ENCODE measurements at places on chromosomes 11 and 22. TPM values are rescaled to one million over a fixed set of nuclear protein-coding genes. Genes with fewer than 3 reads are reported as not detected.

NECTIN1 gene
- total RNA-seq = 12.4 TPM

MAFF gene
- total RNA-seq = 66.6 TPM

MEI1 gene
- total RNA-seq = 4.3 TPM

ARL14EP gene
- total RNA-seq = 24.2 TPM

TRIM22 gene
- total RNA-seq = 115 TPM

KIRREL3 gene
- not detected for total RNA-seq

SERHL2 gene
- total RNA-seq = 1.3 TPM

SYT13 gene
- total RNA-seq = not detected

SLC7A4 gene
- total RNA-seq = not detected

RPS13 gene
- total RNA-seq = 1,433 TPM

KCNJ5 gene
- total RNA-seq = not detected

RFPL2 gene
- not detected for total RNA-seq

GNAZ gene
- 3.6 TPM for total RNA-seq

HOATZ gene
- not detected for total RNA-seq

AP1B1 gene
- 126 TPM for total RNA-seq

CCDC188 gene
- total RNA-seq = 6.9 TPM

SMC1B gene
- not detected for total RNA-seq

C11orf52 gene
- not detected for total RNA-seq

SLC5A12 gene
- total RNA-seq = not detected

KDELR3 gene
- total RNA-seq = 46.8 TPM

OR52H1 gene
- total RNA-seq = not detected

CCDC89 gene
- not detected for total RNA-seq

DSCAML1 gene
- not detected for total RNA-seq

RAC2 gene
- total RNA-seq = 61.7 TPM

MS4A7 gene
- not detected for total RNA-seq

PHETA2 gene
- total RNA-seq = 11.2 TPM

OR52K1 gene
- total RNA-seq = not detected

OR52E4 gene
- total RNA-seq = not detected

EMID1 gene
- total RNA-seq = not detected

P4HA3 gene
- 11.8 TPM for total RNA-seq

LRRC4C gene
- not detected for total RNA-seq

NEFH gene
- total RNA-seq = 1.6 TPM

SLN gene
- total RNA-seq = not detected

TSPAN32 gene
- not detected for total RNA-seq

PTPRCAP gene
- total RNA-seq = 0.93 TPM

C11orf58 gene
- 233 TPM for total RNA-seq

RCOR2 gene
- 0.40 TPM for total RNA-seq

OR4D5 gene
- not detected for total RNA-seq

ARVCF gene
- total RNA-seq = 40.2 TPM

OR56A3 gene
- not detected for total RNA-seq

HEPN1 gene
- total RNA-seq = not detected

Measured in thoracic aorta endothelial cell (primary cell).